NCI-H69 (cell line): ENCODE measurements at places on chromosomes 11 and 22.
A peak's percentile ranks its signal among the peaks of the same experiment; 100 is the strongest.

DNA sequence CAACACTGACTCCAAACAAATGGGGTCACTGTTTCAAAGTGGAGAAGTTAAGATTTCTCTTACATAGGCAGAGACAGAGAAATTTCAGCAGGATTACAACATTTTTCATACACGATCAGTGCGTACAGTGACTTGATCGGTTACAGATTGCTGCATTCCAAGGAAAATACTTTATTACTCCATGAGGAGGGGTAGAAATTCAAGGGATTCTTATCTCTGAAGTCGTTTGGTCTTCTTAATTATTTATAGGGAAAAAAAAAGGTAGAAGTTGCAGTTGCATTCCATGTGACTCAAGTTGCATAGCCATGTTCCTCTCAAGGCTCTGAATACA lies 10.7 kb upstream of the SMIM38 start:
- DNase-seq = no peak

GRCh38 chr11:65503368-65503948 lies 4.6 kb downstream of the MALAT1 start:
- peak; percentile 61 for DNase-seq

GRCh38 chr11:111360150-111361043 lies 18.7 kb downstream of the POU2AF1 start:
- no peak for DNase-seq

GRCh38 chr11:13137844-13138301 lies 128.8 kb downstream of the RASSF10 start:
- DNase-seq = no peak

GRCh38 chr22:43974028-43974545 lies 18.8 kb downstream of the SAMM50 start:
- DNase-seq = no peak

GRCh38 chr11:8271106-8271886 lies 7.6 kb upstream of the LMO1 start:
- no peak for DNase-seq

- no peak for DNase-seq
Observed at GRCh38 chr11:5514841-5515240, 1.7 kb downstream of the UBQLNL start.

DNA sequence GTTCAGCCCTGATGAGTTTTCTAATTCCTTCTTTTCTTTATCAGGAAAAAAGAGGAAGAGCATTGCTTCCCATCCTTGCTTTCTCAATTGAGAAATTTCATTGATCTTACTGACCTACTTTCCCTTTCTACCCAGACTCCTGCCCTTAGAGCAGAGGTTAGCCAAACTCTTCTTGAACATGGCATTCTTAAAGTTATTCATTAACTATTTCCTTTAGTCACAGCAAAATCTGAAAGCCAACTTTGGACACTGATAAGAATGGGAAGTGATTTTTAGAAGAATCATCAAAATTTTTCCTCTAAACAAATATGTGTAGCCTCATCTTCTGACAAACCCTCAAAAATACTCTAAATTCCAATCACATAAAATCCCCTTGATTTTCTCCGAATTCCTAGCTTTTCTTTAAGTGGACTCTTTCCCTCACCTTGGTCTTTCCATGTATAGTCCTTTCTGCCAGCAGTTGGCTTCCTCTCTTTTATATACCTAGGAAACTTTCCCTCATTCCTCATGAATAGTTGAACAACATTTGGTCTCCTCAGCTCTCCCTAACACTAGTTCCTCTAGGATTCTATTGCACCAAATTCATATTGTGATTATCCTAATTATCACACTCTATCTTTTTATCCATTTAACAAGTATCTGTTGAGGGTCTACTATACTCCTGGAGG lies 566.7 kb upstream of the CCDC90B start:
- DNase-seq = no peak

DNA sequence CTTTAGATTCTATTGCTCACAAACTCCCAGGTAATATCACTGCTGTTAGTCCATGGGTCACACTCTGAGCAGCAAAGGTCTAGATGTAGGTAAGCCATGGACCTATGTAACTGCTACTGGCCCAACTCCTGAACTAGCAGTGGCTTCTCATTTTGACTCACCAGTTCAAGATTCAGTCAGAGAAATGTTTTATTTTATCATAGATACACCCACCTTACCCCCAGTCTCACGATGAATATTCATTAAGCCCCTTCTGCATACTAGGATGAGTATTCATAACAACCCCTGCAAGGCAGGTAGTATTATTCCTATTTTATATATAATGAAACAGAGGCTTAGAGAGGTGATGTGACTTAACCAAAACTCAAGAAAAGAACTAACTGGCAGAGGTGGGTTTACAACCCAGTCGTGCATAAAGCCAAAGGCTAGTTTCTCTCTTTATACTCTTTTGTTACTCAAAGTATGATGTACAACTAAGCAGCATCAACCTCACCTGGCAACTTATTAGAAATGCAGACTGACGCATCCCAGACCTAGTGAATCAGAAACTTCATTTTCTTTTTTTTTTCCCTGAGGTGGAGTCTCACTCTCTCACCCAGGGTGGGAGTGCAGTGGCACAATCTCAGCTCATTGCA lies 957.6 kb upstream of the CCDC90B start:
- DNase-seq = no peak

DNA sequence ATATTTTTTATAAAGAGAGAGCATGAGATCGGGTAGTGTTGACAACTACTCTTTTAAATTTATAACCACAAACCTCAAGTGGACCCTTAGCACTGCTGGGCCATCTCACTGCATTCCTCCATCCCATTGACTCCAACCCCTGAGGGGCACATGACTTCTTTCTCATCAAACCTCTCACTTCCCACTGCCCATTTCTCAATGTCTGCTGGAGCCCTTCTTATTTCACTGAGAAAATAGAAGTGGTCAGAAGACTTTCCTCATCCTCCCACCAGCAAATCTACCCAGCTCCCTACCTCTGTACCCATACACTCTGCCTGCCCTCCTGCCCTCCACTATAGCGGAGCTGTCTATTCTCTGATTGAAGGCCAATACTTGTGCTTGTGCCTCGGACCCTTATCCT lies 370.6 kb upstream of the MPPED2 start:
- DNase-seq = no peak

GRCh38 chr11:66119348-66120133 lies 49.5 kb downstream of the PACS1 start:
- DNase-seq = no peak

DNA sequence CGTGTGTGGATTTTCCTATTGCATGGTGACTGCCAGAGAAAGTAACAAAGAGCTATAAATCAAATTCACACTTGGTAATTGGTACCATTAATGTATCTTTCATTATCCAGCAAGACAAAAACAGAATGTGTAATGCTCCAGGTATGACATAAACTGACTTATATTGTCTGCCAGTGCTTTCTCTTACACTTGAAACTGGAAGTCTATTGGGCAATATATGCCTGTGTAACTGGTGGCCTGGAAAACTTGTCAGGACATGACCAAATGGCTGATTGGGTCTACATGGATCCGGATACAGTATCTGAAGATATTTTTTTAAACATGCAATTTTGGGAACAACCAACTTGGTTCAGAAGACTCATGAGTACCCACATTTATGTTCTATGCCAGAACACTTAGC lies 174.6 kb upstream of the ARHGAP42 start:
- DNase-seq = peak; percentile 46

GRCh38 chr11:69337211-69337721 lies 43.3 kb downstream of the MYEOV start:
- peak; percentile 43 for DNase-seq

GRCh38 chr11:119378851-119379465 lies 2.5 kb downstream of the USP2 start:
- DNase-seq = no peak

- DNase-seq = peak; percentile 20
Observed at GRCh38 chr11:117859488-117860112, 16.9 kb downstream of the FXYD6 start.

- DNase-seq = no peak
Observed at GRCh38 chr22:35521358-35522224, 19.0 kb upstream of the RASD2 start.

GRCh38 chr11:76523147-76523546 lies 78.3 kb downstream of the EMSY start:
- peak; percentile 97 for DNase-seq

GRCh38 chr11:72631806-72632731 lies 42.2 kb downstream of the PDE2A start:
- DNase-seq = peak; percentile 79

DNA sequence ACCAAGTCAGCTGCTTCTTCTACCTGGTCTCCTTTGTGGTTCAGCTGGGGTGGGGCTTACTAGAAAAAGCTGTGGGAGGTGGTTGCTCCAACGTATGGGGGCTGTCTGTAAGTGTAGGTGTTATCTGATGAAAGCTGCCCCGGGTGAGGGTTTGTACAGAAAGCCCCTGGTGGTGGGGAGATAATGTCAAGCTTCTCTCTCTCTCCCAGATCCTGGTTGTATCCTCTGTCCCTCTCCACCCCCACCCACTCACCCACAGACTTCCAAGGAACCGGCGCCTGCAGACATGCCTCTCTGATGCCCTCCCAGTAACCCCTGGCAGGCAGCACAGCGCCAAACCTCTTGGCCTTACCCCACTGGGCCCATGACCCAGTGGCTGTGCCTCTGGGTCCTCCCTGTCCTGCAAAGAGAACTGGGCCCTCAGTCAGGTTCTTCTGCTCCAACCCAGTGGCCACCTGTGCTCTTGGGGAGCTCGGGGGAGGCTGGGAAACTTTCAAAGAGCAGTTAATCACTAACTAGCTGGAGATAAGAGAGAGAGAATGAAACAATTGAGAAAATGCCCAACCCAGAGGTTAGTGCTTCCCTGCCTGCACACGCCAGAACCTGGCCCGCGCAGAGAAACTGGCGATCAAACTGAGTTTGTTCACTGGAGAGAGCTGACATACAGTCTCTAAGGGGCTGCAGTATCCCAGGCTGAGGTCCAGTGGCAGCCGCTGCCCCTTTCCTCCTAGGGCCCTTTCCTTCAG lies 20.4 kb upstream of the EHF start:
- no peak for DNase-seq

DNA sequence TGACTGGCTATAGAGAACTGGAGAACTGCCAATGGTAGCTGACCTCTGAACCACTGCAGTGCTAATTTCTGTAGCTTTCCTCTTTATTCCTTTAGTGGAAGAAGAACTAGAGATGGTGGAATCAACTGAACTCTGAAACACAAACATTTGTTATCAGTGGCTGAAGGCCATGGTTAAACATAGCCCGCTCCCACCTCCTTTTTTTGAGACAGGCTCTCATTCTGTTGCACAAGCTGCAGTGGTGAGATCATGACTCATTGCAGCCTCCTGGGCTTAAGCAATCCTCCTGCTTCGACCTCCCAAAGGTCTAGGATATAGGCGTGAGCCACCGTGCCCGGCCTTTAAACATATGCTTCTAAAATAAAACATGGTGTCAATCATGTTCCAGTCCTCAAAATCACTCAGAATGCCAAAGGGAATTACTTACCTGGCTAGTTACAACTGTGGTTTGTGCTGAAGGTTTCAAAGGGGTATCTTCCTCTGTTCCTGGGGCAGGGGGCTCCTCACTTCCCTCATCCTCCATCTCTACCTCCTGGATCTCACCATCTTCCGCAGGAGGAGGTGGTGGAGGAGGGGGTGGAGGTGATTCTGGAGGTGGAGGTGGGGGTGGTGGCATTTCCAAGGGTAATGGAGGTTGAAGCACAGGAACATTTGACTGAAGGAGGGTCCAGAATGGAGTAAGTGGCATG lies 9.0 kb upstream of the AGBL2 start:
- DNase-seq = peak; percentile 16

DNA sequence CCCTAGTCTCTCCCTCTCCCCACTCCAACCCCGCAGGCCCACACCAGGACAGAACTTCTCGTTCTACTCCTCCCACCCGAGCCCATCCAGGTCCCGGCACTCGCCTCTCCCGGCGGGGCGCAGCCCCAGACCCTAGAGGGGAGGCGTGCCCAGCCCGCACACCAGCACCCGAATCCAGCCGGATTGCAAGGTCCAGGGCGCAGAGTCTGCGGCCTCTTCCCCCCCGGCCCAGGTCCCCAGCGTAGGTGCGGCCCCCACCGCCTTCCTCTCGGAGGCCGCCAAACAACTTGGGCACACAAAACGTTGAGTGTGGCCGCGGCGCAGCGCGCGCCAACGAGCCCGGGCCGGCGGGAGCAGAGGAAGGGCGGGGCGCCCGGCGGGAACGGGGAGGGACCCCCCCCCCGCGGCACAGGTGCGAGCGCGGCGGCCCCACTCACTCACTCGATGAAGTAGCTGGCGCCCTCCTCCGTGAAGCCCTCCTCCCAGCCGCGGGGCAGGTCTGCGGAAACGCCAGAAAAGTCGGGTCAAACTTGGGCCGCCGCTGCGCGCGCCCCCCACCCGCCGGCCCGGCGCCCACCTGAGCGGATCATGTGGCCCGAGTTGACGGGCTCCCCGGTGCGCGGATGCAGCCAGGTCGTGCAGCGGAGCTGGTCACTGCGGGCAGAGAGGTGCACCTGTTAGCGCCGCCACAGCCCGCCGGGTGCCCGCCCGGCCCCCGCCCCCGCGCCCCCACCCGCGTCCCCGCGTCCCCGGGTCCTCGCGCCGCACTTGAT lies 480 bp downstream of the PLEKHA7 start:
- DNase-seq = peak; percentile 77

- DNase-seq = no peak
Observed at GRCh38 chr11:46210133-46210636, 67.3 kb upstream of the CREB3L1 start.

GRCh38 chr11:31761636-31762035 lies 49.5 kb downstream of the PAX6 start:
- DNase-seq = peak; percentile 66

GRCh38 chr22:20853236-20853660 lies 5.4 kb downstream of the PI4KA start:
- no peak for DNase-seq

- DNase-seq = peak; percentile 92
Observed at GRCh38 chr22:49106096-49106841, 721.4 kb downstream of the BRD1 start.

GRCh38 chr11:106446955-106447354 lies 369.5 kb downstream of the AASDHPPT start:
- DNase-seq = no peak

GRCh38 chr11:80856066-80856465 lies 1415.2 kb upstream of the TENM4 start:
- no peak for DNase-seq

DNA sequence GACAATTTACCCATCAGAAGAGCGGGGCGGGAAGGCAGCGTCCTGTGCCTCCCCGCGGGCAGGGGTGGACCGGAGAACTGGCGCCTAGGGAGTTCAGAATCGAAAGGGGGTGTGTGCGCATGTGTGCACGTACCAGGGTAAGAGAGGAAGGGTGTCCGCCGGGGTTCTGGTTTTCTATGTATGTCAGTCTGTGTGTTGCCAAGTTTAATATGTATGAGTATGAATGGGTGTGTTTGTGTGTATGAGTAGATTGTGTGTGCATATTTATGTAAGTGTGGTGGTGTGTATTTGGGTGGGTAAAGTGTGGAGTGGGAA lies 2.0 kb downstream of the KCNC1 start:
- no peak for DNase-seq

GRCh38 chr11:34757026-34757451 lies 136.1 kb downstream of the EHF start:
- DNase-seq = no peak
